ENCODE measurements at places on chromosomes 1 and 21.

DNA sequence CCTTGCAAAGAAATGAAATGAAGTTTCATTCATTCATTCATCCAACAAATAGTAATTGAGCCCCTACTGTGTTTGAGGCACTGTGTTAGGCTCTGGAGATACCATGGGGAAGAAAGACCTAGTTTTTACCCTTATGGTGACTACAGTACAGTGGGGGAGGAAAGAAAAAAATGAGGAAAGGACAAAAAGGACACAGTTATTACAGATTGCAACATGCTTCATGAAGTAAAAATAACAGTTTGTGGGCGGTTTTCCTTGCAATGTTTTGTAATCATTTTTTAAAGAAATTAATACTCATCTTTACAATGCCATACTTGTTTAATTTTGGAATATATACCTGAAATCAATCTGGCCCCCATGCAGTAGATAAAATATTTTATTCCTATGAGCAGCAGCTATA lies 120.3 kb downstream of the TM2D1 start:
- DNase-seq = no peak

DNA sequence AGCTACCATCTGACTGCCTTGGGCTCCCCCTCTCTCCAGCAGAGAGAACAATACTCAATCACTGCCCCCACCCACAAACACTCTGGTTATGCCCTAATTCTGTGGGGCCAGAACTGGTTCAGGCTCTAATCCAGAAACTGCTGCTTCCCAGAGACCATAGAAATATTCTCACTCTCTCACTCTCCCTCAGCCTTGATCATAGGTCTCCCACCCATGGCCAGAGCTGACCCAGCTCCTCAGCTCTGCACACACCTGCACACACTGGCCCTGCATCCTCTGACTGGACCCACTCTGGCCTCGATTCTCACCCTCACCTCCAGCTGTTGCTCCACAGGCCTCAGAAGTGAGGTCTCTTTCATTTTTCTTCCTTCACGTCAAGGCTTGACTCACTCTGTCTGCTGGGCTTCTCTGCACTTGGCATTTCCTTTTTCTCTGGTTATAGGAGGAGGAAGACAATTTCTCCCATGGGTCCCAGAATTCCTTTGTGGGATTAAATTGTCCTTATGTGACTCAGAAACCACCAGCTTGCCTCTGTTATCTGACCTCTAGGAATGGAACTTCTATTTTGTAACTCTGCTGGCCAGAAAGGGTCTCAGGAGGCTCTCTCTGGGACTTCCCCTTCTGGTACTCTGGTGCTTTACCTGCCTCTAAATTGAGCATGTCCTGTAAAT lies 15.6 kb upstream of the ZMYM6 start:
- DNase-seq = no peak

DNA sequence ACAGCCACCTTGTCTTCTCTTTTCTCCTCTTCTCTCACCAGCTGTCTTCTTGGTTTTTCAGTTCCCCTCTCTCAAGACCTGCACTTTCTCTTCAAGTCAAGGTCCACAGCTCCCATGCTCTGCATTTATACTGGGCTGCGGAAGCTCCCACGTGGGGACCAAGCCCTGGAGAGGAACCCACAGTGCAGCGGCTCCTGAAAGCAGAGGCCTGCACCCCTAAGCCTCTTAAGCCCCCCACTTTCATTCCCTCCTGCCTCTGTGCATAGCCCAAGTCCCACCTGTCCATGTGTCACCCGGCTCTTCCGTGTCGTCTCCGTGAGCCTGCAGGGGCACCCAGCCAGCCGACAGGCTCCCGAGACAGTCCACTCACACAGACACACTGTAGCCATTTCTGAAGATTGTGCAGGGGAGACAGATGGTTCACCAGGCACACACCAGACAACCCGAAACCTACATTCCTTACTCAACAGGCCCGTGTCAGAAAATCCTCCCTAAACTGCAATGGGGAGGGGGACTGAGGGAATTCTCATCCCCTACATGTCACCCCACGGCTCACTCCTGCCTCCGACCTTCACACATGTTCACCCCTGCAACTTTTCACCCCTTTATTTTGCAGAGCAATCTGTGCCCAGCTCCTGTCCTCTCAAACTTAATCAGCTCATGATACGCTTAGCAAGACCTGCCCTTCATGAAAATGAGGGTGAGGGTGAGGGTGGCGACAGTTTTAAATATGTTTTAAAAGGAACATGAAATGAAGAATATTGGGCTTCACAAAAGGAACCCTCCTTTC lies 6.3 kb downstream of the MX2 start:
- DNase-seq = peak; percentile 43

- no peak for DNase-seq
These were observed 165.3 kb downstream of the LTN1 start for GRCh38 chr21:28827422-28827821.

DNA sequence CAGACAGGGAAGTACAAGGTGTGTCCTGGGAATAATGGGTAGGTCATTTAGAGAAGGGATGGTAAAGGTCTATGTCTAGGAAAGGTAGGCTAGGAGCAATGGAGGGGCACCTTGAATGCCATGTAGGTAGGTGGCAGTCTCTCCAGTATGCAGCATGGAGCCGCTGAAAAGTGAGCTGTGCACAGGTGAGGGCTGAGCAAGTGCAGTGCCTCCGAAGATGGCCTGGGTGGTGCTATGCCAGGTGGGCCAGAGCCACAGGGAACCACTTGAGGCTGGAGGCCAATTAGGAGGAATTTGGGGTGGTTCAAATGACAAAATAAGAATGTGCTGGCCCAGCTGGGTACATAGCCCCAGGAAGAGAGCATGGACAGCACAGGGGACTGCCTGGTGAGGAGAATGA lies 25.0 kb downstream of the RNU5D-1 start:
- no peak for DNase-seq

DNA sequence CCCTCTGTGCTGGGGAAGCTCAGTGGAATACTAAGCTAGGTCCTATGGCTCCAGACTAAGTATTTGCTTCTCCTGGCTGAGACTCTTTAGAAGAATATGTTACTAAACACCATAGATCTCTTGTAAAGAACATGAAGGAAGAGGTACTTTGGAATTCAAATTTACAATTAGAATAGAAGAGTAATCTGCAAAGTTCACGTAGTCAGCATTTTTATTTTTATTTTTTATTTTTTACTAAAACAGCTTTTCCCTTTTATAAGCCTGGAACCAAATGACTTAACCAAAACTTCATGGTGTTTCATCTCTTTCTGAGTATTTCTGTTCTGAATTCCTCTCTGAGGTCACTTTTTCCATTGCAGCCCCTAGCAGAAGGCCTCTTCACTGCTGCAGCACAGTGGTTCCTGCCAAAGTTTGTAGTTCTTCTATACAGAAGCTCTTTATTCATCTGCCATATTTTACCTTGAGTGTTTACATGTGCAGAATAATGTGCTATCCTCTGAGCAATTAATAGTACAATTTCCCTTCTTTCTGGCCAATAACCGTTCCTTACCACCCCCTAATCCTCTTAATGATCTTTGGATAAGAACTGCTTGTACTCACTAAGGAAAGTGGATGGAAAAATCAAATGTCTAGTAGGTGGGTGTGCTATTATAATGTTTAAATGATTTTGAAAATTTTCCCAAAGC lies 27.2 kb downstream of the TSEN15 start:
- DNase-seq = no peak

DNA sequence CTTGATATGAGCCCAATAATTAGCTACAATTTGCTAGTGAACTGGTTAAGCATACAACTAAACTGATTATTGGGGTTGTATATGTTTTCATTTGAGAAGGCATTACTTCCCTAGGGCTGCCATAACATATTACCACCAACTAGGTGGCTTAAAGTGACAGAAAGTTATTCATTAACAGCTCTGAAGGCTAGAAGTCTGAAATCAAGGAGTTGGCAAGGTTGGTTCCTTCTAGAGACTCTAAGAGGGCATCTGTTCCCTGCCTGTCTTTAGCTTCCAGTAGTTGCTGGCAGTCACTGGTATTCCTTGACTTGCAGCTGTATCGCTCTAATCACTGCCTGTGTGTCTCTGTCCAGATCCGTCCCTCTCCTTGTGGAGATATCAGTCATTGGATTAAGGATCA lies 86.3 kb downstream of the LHX9 start:
- DNase-seq = no peak

GRCh38 chr1:233613252-233614172 lies at the start of gene KCNK1:
TSS of gene KCNK1 (plus strand) at chr1:233614106. CDS start at chr1:233614172, 66 bp downstream.
- DNase-seq = no peak
